ENCODE measurements at places on chromosomes 1 and 21.

DNA sequence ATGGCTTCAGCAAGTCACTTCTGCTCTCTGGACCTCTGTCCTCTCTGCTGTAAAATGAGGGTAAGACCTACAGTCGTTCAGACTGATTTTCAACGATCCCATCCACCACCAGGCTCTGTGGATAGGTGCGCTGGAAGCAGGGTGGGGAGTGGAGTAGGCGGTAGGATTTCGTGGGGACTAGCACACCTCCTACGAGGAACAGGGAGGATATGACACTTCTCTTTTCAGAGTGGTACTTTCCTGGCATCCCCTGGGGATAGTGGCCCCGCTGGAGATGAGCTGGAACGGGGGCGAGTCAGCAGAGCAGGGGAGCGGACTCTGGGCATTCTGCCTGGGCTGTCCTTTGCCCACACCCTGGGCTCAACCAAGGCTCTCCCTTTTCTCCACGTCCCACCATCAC lies 17.7 kb downstream of the ETNK2 start:
- DNase-seq = no peak

- no peak for DNase-seq
These were observed 27.5 kb downstream of the HLX start for GRCh38 chr1:220906561-220907334.

GRCh38 chr1:188689542-188689941 lies 1788.1 kb downstream of the BRINP3 start:
- no peak for DNase-seq

DNA sequence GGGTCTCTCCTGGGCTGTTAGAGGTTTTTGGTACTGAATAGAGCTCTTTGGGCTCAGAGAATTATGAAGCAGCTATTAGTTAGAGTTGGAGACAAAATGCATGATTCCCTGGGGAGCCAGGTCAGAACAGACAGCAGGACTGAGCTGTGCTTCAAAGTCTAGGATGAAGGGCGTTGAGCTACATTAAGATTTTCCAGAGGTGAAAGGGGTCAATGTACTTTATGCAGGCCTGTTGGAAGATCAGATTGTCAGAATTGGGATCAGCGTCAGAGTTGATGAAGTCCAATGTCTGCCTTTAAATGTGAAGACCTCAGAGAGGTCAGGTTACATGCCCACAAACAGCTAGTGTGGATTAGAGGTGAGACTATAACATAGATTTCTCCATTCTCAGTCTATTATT lies 53.8 kb downstream of the RGS5 start:
- DNase-seq = no peak

DNA sequence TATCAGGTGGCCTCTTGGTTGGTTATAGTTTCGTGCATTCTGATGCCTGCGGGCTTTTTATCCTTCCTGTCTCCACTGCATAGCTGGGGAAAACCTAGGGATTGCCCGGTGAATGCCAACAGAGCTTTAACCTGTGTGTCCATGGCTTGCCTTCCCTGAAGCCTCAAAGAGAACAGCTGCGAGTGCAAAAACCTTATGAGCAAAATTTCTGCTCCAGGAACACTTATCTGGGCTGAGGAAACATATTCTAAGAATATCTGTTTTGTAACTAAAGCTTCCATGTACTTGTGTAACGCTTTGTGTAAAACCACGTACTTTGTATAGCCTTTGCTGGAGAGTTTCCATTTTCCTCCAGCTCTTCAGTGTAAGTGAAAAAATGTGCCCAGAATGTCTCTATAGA lies 7.2 kb downstream of the CNST start:
- peak; percentile 57 for DNase-seq

DNA sequence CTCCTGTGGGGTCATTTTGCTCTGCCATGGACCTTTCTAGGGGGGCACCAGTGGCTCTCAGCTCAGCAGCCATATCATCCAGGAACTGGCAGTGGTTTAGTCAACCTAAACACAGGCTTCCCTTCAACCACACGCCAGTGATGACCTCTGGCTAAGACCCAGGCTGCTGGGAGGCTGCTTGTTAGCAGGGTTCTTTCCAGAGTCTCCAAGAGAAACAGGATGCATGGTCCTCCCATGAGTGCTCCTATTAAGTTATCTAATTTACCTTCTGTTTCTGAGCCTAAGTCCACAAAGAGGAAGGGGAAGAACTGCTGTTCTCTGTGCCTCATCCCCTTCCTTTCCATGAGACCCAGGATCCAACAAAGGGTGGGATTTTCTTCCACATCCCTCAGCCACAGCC lies 137.3 kb upstream of the PLXNA2 start:
- no peak for DNase-seq

- DNase-seq = no peak
These were observed 20.6 kb upstream of the BACE2 start for GRCh38 chr21:41147096-41147978.

DNA sequence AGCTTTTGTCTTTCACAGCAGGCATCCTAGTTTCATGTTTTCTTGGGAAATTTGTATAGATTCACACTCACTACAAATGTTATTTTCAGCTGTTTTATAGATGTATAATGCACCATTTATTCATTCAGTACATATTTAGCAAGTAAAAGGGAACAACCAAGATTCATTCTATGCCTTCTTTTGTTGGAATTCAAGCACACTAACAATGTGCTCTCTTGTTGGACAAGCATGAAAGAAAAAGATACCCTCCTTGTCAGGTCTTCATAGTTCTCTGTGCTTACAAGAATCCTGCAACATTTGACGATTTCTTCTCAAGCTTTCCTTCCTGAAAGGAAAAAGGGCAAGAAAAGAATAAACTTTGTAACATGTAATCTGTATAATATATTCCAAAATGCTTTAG lies 456.0 kb downstream of the USP25 start:
- DNase-seq = no peak
